ENCODE measurements at places on chromosomes 3 and 15.

GRCh38 chr3:54067055-54067698 is 55.2 kb upstream of the CACNA2D3 start:
- DNase-seq, result no peak

- DNase-seq, result no peak
Measured at GRCh38 chr15:27278761-27279160, 307.8 kb downstream of the GABRG3 start.

DNA sequence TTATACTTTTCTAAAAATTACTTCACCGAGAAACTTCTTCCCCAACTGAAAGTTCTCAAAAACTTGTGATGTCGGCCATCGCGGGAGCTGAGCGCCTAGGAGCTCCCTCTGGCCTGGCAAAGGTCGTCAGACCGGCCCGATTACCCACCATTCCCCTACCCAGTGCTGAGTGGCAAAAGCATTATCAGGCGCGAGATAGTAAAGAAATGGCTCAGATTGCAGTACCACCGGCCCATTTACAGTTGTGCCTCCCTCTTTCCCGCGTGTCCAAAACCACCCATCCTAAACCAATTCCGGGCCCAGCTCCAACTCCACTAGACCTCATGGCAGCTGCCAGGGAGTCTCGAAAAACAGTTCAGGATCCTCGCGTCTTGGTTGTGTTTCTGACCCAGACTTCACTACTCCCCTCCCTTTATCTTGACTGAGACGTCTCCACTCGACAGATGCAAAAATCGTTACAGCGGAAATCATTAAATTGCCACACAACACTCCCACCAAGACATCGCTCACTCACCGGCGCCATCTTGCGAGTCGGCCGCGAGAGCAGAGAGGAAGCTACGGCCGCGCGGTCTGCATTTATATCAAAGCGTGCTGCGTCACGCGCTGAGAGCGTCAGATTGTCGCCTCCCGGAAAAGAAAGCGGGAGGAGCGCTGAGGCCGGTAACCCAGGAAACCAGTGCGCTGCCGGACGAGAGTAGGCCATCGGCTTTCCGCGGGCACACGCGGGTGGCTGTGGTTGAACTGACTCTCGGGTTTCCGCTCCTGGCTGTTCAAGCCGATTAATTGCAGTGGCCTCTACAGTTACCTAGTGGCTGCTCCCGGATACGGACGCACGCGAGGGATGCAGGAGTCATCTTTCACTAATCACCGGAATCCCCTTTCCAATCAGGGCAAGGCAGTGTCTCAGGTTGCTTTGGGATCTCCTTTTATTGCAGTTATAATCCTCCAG is at the start of gene RPL22L1:
Gene RPL22L1 (minus strand): TSS at position 551 of the 949 bp plus-strand sequence. CDS start 28 bp downstream, at position 523.
- peak; percentile 92 for DNase-seq

DNA sequence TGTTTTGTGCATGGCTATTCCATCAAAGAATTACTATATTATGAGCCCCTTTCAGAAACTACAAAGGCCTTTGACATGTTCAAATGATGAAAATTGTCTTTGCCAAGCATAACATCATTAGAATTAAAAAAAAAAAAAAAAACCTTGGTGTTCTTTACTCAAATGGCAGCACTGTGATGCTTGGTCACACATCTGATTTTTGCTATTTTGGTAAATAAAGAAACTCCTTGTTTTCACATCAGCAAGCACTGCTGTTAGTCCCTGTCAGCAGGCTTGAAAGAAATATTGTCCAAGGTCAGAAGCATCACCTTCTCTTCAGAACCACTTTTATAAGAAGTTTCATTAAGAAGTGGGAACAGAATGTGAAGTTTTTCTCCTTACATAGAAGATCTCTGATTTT is 537.3 kb downstream of the MFSD1 start:
- DNase-seq, result no peak

GRCh38 chr3:110773413-110773954 is 298.1 kb upstream of the NECTIN3 start:
- DNase-seq, result no peak

GRCh38 chr3:116302087-116302747 is 143.1 kb downstream of the LSAMP start:
- DNase-seq, result no peak

DNA sequence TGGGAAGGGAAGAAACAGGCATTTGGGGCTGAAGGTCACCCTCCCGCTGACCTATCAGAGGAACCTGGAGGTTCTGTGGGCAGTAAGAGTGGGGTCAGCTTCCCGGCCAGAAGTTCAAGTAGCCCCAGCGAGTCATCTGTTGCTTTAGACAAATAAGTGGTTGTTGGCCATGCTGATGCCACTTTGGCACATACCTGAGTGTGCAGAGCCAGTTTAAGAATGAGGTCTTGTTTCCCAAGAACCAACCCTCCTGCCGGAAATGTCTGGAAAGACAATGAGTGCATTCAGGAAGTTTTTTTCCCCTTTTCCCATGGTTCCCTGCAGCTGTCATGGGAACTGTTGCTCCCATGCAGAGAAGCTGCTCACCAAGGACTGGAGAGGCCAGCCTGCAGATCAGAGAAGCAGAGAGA is 166.7 kb downstream of the ZNF621 start:
- DNase-seq, result no peak

- DNase-seq, result no peak
Measured at GRCh38 chr3:167095976-167096375, 284.1 kb downstream of the ZBBX start.

- no peak for DNase-seq
Measured at GRCh38 chr3:24396338-24396737, 98.3 kb downstream of the THRB start.

DNA sequence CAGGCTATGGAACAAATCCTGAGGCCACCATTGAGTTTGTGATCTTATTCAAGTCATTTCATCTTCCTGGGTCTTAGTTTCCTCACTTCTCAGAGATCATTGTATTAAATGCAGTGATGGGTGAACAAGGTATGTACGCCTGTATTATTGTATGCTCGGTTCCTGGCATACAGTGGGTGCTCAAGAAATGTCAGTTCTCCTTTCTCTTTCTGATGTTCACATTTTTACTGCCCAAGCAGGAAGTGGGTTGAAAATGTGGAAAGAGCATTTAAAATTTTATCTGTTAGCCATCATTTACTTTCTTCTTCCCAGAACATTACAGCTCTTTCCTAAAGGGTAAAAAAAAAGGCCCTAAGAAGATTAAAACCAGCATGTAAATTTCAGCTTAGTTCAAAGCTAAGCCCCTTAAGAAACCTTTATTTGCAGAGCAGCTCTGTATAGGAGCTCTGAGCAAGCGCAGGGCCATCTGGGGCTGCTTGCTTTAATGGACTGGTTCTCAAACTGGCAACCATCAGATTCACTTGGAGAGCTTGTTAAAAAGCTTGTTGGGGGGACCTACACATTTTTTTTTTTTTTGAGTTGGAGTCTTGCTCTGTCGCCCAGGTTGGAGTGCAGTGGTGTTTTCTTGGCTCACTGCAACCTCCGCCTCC is 179.4 kb downstream of the CHST2 start:
- DNase-seq, result peak; percentile 73
